CD4-positive, alpha-beta T cell treated with Interleukin-2 at 100 ng/mL for 4 hours (primary cell): ENCODE measurements at places on chromosomes 2 and 18.

GRCh38 chr2:145753041-145753608 is 1233.2 kb upstream of the ZEB2 start:
- DNase-seq: no peak

GRCh38 chr2:3784731-3785130 is 81.4 kb downstream of the DCDC2C start:
- no peak for DNase-seq

DNA sequence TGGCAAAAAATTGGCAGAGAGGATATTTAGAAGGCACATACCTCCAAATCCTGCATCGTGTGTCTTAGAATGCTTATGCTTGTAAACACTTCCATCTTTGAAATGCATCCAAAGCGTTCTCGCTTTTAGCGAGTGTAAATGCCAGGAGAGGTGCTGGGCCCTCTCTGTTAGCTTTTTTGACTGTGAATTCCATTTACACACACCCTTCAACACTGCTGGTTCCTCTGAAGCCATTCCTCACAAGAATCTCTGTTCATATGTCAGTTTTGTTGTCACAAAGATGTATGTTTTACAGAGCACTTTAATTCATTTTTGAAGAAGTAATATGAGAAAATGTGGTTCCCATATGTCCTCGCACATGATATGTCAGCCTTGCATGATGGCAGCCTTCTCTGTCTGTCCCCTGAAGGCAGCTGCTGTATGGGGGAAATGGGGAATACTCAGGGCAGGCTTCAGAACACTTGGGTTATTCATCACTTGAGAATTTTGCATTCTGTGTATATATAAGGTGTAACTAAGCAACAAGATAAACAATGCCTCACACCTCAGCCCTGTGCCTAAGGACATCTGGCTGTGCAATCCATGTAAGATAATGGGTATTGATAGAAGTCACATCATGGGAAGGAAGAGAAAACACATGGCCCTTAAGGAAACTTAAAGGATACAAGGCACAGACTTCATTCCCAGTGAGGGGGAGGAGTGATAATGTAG is 52.3 kb downstream of the RAB27B start:
- DNase-seq: no peak

GRCh38 chr2:188406414-188406813 is 114.7 kb downstream of the GULP1 start:
- no peak for DNase-seq

- DNase-seq: no peak
Measured at GRCh38 chr2:69084492-69084891, 71.5 kb downstream of the ANTXR1 start.

GRCh38 chr2:58146707-58147106 is 94.4 kb downstream of the FANCL start:
- DNase-seq: peak; percentile 19

- no peak for DNase-seq
Measured at GRCh38 chr2:68748568-68748967, 14.0 kb downstream of the ARHGAP25 start.

- DNase-seq: no peak
Measured at GRCh38 chr2:140814141-140814540, 1316.7 kb downstream of the LRP1B start.

GRCh38 chr18:75261430-75262223 is 51.0 kb downstream of the TSHZ1 start:
- DNase-seq: no peak

DNA sequence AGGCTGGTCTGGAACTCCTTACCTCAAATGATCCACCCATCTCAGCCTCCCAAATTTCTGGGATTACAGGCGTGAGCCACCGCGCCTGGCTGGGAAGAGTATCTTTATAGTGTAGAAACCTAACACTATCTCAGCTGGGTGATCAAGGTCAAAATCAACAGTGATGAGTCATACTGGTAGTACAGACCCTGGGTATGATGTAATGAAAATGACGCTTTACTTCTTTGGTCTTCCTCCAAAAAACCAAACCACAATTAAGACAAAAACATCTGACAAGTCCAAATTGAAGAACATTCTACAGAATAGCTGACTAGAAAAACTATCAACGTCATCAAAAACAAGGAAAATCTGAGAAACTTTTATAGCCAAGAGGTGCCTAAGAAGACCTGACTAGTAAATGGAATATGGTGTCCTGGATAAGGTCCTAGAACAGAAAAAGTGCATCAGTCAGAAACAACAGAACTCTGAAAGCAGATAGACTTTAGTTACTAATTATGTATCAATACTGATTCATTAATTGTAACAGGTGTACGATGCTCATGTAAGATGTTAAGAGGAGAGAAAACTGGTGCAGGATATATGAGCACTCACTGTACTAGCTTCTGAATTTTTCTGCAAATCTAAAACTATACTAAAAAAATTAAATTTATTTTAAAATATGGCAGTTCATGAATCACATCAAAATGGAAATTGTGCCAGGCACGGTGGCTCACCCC is 25.4 kb downstream of the PDCL3 start:
- peak; percentile 74 for DNase-seq

GRCh38 chr2:154120706-154121105 is 249.0 kb downstream of the GALNT13 start:
- no peak for DNase-seq

GRCh38 chr2:23707096-23707495 is 219.8 kb downstream of the ATAD2B start:
- no peak for DNase-seq

- no peak for DNase-seq
Measured at GRCh38 chr2:19488009-19488691, 129.7 kb upstream of the OSR1 start.

GRCh38 chr2:102514061-102514785 is 41.2 kb downstream of the SLC9A4 start:
- DNase-seq: no peak

DNA sequence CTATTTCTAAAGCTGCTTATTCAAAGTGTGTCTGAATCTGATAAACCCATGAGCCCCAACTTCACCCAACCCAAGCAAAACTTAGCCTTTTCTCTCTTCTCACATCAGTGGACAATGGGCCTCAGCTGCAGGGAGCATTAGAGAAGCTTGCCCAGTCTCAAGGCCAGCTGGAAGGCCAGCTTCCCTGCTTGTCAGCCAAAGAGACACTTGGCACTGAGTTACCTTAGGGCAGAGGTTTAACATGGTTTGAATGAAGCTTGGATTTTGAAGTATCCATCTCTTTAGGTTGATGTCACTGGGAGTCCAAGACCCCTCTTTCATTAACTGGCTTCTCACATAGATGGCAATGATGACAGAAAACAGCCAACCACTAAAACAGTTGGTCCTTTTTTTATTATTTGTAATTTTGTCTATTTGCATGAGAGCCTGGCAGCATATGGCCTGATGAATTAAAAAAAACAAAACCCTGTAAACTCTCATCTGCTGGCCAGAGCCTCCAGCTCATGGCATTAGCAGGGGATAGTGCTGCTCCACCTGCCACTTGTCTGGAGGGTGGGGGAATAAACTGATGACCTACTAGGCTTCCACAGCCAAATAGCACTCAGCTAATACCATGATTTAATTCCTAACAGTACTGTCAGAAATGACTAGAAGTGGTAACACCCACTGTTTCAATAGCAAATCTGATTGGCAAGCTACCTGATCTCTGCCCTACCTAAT is 137.0 kb downstream of the UBE2E3 start:
- DNase-seq: no peak

- DNase-seq: no peak
Measured at GRCh38 chr2:241561832-241562231, 3.3 kb downstream of the BOK start.

DNA sequence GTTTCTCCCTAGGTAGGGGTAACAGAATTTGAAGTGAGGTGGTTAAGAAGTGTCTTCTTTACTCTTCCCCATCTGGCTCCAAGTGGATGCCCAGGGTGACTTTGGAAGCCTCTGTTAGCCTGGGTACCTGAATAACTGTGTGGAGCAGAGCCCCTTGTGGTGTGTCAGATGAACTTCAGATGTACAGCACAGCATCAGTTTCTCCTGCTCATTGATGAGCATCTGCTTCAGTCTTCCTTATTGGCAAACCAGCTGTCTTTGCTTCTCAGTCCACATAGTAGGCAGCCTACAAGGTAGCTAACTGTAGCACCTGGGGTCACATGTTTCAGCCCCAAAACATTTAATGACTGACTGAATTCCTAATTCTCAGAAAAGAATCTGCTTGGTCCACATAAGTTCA is 56.2 kb upstream of the ATP8B1 start:
- no peak for DNase-seq

DNA sequence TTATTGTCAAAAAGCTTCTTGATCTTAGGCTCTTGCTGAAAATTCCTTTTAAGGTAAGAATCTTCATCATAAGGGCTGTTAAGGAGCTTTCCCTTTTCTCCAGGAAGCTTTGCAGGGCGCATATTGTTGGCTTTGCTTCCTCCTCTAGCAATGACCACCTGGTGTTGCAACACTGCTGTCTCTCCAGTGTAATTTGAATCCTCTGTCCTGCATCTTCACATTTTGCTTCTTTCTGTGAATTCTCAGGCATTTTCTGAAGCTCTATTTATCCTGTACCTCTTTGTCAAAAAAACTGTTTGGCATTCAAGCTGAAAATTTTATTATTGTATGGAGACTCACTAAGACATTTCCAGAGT is 533.1 kb upstream of the CHAC2 start:
- no peak for DNase-seq

DNA sequence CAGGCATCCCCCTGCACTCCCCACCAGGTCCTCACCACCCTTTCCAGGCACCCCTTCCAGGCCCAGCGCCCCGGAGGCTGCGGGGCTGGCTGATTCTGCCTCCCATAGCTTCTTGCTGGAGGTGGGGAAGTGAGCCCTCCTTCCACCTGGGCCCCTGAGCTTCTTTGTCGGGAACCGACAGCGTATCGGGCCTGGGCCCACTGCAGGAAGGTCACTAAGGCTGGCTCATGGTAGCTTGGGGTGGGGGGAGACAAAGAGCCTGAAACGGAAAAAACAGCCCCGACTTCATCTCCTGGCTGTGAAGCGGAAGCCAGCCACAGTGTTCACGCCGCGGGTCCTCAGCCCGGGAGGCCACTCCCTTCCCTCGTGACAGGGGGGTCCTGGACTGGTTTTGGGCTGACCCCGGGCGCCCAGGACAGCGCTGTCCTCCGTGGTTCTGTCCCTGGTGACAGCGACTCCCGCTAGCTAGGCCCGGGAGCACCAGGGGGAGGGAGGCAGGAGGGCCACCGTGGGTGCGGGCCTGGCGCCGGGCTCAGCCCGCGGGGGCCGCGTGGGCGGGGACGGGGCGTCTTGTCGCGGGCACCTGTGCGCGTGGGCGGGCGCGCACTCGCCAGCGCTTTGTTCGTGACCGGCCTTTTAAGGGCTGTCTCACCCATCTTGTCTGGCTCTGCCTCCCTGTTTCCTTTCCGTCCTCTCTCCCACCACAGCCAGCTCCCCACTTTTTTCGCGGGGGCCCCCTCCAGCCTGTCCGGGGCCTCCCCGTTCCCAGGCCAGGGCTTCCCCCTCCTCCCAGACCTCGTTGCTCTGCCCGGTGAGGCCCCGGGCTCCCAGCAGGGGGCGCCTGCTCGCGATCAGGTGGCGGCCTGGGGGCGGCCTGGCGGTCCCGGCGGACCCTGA is 64.9 kb downstream of the DNMT3A start:
- peak; percentile 74 for DNase-seq

GRCh38 chr2:31739161-31739560 is 158.4 kb upstream of the SRD5A2 start:
- no peak for DNase-seq

DNA sequence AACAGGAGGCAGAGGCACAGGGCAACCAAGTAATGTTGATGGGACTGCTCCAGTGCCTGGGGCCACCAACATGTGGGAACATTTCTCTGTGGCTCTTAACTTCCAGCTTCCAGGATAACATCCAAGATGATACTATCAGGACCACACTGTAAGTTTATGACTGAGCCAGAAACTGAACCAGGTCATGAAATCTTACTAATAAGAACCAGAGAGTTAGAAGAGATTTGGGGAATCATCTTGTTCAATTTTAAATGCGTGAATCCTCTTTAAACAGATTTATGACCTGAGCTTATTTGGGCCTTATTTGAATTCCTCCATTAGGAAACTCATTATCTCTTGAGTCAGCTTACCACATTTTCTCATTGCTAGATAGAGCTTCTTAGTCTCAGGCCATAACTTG is 45.0 kb downstream of the MAP2 start:
- no peak for DNase-seq

- no peak for DNase-seq
Measured at GRCh38 chr2:60294901-60295635, 258.4 kb downstream of the BCL11A start.

DNA sequence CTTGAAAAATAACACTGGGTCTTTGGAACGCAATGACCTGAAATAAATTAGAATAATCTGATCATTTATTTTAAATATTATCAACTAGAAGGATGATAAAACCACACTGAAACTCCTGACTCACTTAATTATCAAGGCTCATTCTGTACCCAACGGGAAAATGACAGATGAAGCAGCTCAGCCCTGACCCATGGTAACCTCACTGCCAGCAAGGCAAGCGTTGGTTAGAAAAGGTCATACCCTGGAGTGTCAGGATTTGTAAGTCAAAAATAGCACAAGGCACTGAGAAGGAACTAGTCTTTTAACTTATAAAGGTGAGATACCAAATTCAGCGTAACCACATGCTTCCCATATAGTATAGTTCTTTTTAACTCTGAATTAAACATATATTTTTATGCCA is 277.5 kb downstream of the ETAA1 start:
- DNase-seq: no peak

- DNase-seq: no peak
Measured at GRCh38 chr18:62572456-62572855, 49.6 kb downstream of the ZCCHC2 start.

DNA sequence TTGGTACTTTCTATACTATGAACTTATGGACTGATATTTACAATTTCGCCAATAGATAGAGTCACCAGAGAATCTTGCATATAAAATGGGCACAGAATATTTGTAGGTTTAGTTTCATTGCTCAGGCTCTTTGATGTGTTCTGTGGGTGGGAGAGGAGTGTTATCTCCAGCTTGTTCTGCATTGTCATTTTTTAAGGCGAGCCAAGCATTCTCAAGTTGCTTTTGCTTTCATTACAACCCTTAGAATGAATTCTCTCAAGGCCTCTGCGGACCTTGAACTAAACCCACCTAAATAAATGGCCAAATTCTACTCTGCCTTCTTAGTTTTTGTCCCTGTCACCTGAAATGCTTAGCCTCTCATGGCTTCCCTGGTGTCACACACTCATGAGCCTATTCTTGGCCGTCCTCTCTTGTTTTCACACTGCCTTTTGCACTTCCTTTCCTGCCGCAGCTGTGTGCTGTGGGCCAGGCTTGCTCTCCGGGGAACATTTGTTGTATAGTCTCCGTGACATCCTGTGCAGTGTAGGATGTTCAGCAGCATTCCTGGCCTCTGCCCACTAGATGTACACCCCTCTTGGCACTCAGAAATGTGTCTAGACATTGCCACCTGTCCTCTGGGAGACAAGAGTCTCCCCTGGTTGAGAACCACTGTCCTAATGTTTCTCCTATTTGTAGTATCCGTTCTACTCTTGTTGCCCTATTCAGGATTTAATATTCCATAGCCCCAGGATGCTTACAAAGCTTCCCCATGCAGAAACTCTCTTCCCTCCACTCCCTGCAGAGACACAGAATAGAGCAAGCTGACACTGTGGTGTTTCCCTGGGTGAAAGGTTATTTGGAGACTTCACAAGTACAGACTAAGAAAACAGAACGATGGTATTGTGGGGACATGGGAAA is 255.6 kb downstream of the PTPRM start:
- no peak for DNase-seq
